ENCODE measurements at places on chromosomes 7 and 10.

DNA sequence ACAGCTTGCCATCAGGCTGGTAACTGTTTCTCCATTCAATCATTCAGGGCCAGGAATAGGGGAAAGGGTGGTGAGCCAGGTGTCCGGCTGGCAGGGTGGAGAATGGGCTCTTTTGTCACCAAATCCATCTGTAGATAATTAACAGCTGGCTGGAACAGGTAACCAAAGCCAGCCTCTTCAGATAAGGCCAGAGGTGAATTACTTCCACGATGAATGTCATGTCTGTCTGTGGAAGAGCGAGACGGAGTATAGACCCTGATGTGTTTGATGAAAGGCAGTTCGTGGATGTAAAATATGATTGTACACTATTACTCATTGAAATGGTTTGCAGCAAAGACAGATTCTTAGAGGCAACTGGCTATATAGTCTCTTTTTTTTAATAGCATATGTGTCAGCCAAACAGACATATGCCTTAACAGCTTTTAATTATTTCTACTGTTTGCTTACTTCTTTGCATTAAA lies 149.8 kb downstream of the KLF6 start:
- no peak for DNase-seq

DNA sequence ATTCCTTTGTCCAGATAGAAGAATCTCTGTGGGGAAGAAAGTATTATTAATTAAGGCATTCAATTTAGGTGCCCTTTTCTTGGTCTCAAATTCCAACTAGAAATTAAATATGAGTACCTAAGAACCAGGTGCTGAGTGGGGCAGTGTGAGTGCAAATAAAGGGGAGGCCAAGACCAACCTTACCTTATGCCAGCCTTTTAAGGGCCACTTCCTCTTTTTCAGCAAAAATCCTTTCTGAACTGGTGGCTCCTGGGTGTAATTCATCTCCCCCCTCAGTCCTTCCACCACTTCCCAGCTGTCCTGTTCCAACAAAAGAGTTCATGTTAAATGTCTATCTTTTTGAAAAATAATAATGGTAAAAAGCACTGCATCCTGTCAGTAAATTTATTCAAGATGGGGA lies 108.2 kb downstream of the OSBPL3 start:
- no peak for DNase-seq

DNA sequence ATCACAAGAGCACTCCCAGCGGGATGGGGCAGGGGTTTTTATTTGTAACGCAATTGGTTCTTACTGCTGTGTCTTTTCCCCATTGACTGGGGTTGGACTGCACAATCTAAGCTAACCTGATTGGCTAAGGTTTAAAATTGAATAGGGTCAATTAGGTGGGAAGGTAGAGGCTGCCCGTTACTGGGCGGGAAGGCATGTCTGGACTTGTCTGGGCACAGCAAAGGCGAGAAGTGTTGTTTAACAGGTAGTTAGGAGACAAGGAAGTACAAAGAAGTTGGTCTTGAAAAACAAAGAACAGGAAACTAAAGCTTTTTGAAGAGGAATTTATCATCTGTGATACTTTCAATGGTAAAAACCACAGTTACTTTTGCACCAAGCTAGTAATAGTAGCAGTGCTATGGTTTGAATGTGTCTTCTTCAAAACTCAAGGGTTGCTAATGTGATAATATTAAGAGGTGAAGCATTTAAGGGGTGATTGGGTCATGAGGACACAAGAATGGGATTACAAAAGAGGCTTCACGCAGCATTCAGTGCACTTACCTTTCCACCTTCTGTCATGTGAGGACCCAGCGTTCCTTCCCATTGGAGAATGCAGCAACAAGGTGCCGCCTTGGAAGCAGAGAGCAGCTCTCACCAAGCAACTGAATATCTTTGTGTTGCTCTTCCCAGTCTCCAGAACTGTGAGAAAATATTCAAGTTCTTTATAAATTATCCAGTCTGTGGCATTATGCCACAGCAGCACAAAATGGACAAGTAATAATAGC lies 875.5 kb upstream of the SORCS1 start:
- DNase-seq, result no peak

DNA sequence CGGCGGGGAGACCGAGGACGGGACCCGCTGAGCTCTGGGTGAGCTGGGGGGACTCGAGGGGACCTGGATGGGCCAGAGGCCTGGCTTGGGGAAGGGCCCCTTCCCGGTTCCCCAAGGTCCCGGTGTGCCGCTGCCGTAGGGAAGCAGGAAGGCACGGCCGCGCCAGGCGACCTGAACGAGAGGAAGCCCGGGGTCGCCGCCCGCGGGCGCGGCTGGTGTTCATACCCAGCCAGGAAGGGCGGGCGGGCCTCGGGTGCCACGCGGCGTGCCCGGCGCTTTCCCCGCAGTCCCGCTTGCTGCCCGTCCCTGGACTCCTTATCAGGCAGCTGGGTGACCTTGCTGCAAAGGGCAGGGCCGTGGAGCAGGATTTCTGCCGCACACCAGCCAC lies 38.0 kb downstream of the ZNF777 start:
- no peak for DNase-seq

DNA sequence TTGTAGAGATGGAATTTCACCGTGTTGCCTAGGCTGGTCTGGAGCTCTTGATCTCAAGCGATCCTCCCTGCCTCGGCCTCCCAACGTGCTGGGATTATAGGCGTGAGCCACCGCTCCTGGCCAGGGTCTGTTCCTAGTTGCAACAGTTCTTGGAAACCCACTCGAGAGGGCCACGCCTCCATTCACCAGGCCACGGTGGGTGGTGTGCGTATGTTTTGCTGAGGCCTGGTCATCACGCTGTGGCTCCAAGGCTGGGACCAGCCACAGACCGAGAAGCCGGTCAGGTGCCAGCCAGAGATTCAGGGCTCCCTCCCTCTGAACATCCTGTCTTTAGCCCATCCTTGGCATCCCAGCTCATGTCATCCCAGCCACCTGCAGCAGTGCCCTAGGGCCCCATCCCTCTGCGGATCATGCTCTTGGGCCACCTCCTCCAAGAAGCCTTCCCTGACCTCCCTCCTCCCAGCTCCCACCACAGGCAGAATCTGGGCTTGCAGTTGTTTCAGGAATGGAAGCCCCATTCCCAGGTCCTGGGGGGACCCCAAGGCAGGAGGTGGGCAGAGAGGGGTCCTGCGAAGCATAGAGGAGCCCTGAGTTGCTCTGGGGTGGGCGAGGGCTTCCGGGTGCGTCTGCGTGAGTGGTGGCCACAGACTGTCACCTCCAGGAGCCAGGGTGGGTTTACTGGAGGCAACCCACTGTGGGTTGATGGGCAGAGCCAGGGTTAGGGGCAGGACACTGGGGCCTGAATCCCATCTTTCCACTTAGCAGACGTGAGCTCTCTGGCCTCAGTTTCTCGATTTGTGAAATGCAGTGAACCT lies 5.2 kb downstream of the LAT2 start:
- no peak for DNase-seq

GRCh38 chr10:49175587-49176309 lies 12.4 kb downstream of the TMEM273 start:
- DNase-seq, result no peak

DNA sequence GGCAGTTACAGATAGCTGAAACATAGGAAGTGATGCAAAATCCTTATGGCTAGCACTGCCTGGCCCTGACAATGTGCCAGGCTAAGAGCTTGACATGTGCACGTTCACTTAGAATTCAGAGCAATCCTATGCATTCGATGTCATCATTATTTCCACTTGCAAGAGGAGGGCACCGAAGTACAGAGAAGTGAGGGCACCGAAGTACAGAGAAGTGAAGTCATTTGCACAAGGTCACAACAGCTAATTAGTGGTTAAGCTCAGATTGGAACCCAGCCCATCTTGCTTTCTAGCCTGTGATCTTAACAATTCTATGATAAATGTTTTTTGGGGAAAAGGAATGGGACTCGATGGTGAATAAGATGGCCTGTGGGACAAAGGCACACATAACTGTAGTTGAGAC lies 73.4 kb downstream of the ARHGAP22 start:
- no peak for DNase-seq

- peak; percentile 66 for DNase-seq
These were observed 12.7 kb upstream of the SDHAF3 start for GRCh38 chr7:97104719-97105238.

DNA sequence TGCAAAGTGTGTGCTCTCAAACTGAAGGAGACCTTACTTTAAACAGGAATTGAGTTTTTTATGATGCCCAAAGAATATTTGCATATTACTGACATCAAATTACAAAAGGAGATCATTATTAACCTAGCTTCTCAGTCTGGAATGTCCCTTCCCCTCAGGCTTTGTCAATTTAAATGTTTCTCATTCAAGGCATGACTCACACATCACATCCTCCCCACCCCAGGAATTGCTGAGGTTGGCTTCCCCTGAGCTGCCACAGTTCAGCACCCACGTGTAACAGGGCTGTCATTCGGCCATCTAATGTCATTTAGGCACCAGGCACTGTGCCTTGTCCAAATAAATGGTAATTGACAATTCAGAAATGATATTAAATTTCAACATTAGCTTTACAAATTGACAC lies 305.9 kb upstream of the MGMT start:
- no peak for DNase-seq

DNA sequence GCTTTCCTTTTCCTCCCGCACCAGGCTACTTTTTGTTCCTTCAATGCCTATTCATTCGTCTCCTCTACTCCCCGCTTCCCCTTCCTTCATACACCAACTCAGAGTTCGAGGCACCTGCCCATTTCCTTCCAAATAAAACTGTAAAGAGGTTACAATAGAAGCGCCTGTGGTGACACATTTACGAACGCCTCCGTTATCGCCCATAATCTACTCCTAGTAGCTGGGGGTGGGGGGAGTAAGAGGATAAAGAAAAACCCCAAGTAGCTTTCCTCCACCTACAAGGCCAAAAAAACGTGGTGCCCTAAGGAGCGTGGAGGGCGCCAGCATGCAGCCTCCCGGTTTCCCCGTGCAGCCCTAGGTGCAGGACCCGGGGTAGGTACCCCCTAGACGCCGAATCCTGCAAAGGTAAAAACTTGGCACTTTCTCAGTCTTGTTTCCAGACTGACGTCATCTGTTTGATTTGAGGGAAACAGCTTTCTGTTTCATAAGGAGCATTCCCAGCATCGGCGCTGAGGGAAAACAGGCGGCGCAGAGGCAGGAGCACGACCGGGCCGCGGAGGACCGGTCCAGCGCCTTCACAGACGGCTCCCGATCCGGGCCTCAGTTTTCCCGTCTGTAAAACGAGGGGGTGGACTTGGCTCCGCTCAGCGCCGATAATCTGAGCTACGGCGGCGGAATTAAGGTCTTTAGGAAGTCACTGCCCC lies 922 bp downstream of the PPA1 start:
- DNase-seq, result peak; percentile 53

DNA sequence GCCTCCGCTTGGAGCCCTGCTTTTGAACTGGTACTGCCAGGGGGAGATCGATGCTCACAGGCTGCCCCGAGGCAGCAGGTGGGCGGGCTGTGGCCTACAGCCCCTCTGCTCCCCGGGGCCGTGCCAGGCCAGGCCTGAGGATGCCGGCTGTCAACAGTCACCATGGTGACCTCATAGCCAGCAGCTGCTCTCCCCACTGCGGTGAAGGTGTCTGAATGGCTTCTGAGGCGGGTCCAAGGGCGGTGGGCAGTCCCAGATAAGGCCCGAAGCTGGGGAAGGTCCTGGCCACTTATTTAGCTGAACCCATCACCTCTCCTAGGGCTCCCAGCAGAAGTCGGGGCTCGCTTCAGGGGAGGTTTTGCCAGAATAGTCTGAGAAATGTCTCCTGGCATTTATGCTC lies 179.3 kb downstream of the ARHGAP12 start:
- no peak for DNase-seq

GRCh38 chr10:86329093-86329710 lies 37.4 kb downstream of the GRID1 start:
- no peak for DNase-seq

- DNase-seq, result no peak
These were observed 28.1 kb upstream of the SLC29A3 start for GRCh38 chr10:71290806-71291527.

DNA sequence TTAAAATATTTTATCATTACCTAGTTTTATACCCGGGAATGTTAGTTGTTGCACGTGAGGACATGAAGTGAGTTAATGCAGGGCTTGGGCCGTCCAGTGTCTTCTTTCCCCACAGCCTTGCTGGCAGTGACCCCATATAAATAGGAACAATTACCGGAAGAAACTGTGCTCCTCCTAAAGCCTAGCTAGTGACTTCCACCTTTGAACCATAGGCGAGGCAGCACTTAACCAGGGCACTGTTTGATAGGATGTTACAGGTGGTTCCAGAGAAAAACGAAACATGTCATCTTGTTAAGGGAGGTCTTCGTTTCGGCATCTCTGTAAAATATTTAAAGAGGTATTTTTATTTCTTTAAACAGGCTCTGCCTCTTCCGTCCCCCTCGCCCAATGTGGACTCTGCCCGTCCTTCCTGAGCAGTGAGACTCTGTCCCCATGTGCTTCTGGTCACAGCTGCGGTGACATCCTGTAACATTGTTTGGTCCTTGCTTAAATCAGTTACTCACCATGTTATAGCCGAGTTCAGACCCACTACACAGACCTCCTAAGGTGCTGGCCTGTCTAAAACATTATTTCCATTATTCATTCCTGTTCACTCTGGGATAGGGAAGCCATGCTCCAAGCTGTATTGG lies 145.6 kb downstream of the MGMT start:
- DNase-seq, result no peak

DNA sequence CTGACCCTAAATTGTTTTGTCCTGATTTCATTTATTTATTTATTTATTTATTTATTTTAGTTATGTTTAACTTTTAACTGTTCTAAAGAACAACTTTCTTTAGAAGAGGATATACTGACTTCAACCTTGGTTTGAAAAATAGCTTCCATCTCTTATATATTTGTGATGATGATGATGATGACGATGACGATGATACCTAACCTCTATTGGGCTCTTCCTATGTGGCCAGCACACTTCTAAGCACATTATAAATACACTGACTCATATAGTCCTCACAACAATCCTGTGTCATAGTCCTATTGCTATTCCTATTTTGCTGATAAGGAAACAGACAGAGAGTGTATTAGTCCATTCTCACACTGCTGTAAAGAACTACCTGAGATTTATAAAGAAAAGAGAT lies 162.9 kb upstream of the KIAA1217 start:
- DNase-seq, result no peak

- DNase-seq, result no peak
These were observed 695.6 kb upstream of the IGFBP3 start for GRCh38 chr7:46616636-46617035.

DNA sequence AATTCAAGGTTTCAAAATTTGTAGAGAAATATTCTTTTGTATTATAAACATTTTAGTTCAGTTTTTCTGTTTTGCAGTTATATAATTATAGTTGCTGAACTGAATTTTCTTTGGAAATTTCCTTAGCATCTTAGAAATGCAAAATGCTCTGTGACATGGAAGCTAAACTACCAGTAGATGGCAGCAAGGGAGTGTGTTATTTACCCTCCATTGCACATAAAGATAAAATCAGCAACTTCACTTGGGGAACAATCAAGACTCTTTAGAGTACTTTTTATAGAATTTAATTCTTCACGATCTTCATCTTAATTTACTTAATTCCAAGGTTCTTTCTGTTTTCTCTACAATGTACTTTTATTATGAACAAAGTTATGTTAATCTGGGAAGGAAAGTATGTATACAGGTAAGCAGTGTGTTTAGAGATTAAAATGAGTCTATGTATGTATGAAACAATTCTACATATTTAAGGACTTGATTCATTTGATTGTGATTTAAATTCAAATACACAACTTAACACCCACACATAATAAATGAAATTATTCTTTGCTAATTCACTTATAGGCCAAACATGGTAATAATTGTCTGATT lies 404.2 kb downstream of the THSD7A start:
- peak; percentile 13 for DNase-seq

GRCh38 chr7:90693939-90694338 lies 97.8 kb downstream of the CDK14 start:
- no peak for DNase-seq
